ENCODE measurements at places on chromosomes 12 and 14. TPM values are rescaled to one million over a fixed set of nuclear protein-coding genes. Genes with fewer than 3 reads are reported as not detected.

DIO2 gene
- total RNA-seq = 2.2 TPM

PTGDR gene
- not detected for total RNA-seq

CTSG gene
- total RNA-seq = not detected

CLEC2A gene
- not detected for total RNA-seq

SYNDIG1L gene
- total RNA-seq = not detected

LBHD2 gene
- not detected for total RNA-seq

MAP1LC3B2 gene
- total RNA-seq = 1.3 TPM

APOLD1 gene
- total RNA-seq = 0.17 TPM

DACT1 gene
- 0.44 TPM for total RNA-seq

FITM1 gene
- not detected for total RNA-seq
